ENCODE measurements at places on chromosomes 12 and 14. TPM values are rescaled to one million over a fixed set of nuclear protein-coding genes. Genes with fewer than 3 reads are reported as not detected.

RNF212B gene
- not detected for total RNA-seq

IFNG-AS1 gene
- total RNA-seq: not detected

REP15 gene
- total RNA-seq: 8.3 TPM

TAS2R20 gene
- 1.8 TPM for total RNA-seq

RAPGEF3 gene
- total RNA-seq: 40.9 TPM

KRT73 gene
- not detected for total RNA-seq

DNA sequence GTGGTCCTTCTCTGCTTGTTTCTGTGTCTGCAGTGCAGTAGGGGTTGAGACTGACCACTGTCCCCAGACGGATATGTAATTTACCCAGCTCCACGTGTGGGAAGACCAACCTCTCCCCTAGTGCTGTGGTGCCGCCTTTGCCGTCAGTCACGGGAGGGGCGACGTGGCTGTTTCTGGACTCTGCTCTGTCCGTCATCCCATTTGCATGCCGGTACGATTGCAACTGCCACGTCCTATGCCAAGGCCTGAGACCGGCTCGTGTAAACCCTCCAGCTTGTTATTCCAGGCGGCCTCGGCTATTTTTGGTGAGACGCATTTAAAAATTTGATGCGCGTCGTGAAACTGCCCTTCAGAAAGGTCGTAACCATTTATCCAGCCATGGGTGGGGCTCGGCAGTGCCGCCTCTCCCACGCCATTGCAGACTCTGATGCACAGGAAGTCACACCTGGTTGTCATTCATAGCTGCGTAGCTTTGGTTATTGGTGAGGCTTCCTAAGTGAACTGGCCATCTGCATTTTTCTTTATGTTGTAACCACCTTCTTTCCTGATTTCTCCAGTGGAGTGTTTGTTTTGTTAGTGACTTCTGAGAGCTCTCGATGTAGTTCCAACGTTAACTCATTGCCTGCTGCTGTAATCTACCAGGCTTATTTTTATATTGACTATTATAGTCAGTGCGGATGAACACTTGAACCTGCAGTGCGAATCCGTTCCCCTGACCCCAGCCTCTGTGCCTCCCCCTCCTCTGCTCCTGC, 75.1 kb downstream of the ADGRD1 start:
- no peak for DNase-seq

- no peak for DNase-seq
Measured at GRCh38 chr12:85092814-85093370, 56.7 kb downstream of the LRRIQ1 start.

GRCh38 chr14:32509632-32510187, 180.6 kb downstream of the AKAP6 start:
- DNase-seq: peak; percentile 54

- no peak for DNase-seq
Measured at GRCh38 chr12:125189015-125189414, 123.8 kb downstream of the AACS start.

DNA sequence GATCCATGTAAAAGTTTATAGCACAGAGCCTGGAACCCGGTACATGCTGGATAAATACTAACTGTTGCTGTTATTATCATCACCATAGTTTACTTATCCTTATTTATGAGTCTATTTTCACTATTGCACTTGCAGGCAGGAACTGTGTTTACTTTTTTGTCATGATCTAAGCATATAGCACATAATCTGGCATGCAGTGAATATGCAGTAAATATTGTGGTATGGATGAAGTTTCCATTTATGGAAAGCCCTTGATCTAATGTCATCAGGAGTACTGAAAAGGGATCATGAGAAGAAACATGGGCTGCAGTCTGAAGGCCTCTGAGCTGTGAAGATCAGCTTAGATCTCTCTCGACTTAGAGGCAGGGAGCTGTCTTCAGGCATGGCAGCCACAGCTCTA, 91.6 kb downstream of the KCNK13 start:
- no peak for DNase-seq

GRCh38 chr12:78612190-78612589, 252.4 kb upstream of the SYT1 start:
- no peak for DNase-seq

DNA sequence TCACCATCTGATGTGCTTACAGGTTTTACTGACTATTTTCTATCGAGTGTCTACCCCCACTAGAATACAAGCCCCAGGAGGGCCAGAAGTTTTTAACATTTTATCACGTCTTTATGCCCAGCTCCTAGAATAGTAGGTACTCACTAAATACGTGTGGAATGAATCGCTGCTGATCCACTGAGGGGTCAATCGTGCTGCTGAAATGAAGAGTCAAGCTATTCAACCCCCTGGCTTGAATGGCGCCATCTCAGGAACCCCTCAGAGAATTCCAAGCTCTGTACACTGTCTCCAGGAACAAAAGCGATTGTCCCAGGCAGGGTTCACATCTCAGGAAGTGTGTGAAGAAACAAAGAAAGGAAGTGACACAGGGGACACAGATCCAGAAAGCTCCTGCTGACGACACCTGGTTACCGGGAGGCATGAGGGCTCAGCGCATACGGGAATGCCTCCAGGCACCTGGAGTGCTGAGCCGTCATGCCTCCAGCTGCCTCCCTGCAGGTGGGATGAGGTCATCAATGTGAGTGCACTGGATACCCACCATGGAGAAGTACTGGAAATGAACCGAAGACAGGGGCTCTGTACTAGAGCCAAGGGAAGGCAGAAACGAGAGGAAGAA, 45.6 kb downstream of the PITPNM2 start:
- DNase-seq: no peak

DNA sequence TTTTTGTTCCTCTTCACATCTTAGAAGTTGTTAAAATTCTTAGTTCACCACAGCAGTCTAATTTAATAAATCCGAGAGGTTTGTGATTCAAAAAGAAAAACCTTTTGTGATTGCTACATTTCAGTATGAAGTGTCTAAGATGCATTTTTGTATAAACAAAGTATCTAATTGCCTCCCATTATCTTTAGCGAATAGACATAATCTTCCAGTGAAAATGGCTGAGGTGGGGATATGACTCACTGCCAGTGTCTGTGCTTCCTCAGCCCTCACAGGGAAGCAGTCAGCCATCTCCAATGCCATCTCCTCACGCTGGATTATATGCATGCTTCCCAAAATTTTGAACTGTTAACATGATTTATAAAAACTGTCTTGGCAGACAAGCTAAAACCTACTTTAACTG, 7.6 kb downstream of the GCH1 start:
- no peak for DNase-seq

GRCh38 chr12:101066489-101066888, 143.5 kb downstream of the SLC5A8 start:
- DNase-seq: no peak

DNA sequence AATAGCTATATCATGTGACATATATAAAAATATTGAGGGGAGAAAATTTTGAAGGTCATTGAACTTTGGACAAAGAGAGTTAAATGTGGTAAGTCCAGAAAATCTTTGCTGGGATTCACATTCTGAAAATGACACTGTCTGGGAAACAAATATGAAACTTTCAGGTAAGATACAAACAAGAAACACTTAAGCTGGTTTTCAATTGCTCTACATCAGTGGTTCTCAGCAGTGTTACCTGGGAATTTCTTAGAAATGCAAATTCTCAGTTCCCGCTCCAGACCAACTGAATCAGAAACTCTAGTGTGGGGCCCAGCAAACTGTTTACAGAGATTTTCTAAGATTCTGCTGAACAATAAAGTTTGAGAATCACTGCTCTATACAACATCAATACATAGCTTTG, 3.6 kb upstream of the CDK17 start:
- no peak for DNase-seq

GRCh38 chr14:24273422-24273998, 2.1 kb upstream of the RABGGTA start:
- no peak for DNase-seq

DNA sequence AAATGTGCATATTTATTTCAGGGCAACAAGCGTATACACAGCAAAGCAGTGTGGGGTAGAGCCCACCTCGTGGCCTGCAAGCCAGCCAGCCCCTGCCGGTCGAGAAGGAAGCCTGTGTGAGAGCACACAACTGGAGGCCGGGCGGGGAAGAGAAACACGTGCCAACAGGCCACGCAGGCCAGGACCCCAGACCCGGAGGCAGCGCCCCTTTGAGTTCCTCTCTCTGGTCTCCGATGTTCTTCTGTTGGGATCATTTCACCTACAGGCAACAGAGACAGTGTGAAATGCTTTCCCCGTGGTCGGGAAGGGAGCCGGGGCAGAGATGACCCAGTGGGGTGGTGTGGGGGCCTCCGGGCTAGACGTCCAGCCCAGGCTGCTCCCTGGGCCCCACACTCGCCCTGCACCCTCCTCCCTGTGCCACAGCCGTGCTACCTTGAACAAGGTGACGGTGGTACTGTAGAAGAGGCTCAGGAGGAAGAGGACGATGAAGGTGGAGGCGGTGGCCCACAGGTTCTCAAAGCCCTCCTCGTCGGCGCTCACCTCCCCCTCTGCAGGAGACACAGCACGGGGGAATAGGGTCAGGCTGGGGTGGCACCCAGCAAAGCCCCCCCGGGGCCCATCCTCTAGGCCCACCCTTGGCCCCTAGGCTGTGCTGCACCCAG, 325.5 kb downstream of the TMEM121 start:
- no peak for DNase-seq

DNA sequence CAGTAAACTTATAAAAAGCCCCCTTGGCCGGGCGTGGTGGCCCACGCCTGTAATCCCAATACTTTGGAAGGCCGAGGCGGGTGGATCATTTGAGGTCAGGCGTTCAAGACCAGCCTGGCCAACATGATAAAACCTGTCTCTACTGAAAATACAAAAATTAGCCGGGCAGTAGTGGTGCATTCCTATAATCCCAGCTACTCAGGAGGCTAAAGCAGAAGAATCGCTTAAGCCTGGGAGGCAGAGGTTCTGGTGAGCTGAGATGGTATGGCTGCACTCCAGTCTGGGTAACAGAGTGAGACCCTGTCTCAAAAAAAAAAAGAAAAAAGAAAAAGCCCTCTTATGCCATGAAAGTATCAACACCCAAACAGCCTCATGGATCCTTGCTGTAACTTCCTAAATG, 3.7 kb downstream of the PRMT5 start:
- DNase-seq: no peak

DNA sequence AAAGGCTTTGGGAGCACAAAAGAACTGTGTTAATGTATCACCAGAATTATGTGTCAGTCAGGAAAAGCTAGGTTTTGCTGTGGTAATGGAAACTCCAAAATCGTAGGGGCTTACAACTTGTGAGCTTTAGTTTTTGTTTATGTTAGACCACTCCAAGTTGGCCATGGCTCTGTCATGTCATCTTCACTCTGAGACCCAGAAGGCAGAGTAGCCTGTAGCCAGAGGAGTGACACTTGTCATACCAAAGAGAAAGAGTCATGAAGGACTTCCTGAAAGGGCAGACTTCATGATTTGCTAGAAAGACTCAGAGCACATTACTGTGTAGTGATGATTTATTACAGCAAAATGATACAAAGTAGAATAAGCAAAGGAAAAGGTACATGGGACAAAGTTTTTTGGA, 133.6 kb upstream of the SSTR1 start:
- DNase-seq: no peak

- no peak for DNase-seq
Measured at GRCh38 chr14:33592297-33592696, 358.6 kb downstream of the EGLN3 start.

DNA sequence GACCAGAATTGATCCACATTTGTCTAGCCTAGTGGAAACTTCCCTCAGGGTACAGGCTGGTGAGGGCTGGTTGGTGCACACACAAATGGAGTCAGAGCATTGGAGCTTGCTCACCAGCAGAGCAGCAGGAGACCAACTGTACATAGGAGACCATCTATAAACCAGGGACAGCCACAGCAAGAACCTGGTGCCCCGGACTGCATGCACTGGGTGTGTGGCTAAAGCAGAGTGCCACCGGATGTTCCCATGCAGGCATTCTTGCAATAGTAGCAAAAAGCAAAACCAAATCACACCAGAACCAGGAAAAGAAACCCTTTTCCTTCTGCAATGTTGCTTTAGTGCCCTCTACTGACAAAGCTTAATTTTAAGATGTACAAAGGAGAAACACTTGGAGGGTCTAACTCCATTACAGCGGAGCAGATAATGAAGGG, 136.4 kb downstream of the MDGA2 start:
- DNase-seq: no peak

DNA sequence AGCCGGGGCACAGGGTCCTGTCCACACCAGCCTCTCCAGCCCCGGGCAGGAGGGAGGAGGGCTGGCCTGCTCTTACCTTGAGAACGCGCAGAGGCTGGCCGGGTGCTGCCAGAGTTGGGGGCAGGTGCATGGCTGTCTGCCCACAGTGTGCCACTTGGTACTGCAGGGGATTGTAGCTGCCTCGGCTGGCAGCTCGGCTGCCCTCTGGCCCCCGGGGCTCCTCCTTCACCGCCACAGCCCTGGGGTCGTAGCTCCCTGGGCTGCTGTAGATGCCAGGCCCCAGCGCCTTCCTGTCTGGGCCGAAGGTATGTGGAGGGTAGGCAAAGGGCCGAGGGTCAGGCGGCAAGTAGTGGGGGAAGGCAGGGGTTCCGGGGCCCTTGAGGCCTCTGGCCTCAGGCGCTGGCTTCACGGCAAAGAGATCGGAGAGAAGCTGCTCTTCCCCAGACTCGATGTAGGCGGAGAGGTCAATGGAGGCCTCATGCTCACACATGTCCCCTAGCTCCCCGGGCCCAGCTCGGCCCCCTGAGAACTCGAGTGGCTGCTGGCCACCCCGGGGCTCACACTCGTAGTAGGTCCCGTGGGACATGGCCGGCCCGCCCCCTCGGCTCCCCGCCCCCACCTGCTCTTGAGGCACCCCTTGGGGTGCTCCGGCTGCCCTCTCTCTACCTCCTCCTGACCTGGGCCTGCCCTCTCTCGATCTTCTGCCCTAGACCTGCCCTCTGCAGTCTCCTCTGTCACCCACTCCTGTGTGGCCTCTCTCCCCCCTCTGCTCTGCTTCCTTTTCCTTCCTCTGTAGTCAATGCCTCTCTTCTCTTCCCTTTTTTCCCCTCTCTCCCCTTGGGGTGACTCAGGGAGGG, at the start of gene CEBPE:
Gene CEBPE (minus strand): TSS at position 750 of the 857 bp plus-strand sequence. CDS start 164 bp downstream, at position 586.
- no peak for DNase-seq

GRCh38 chr14:68181519-68182326, 362.1 kb downstream of the RAD51B start:
- DNase-seq: no peak

GRCh38 chr12:67099858-67100257, 169.3 kb upstream of the CAND1 start:
- no peak for DNase-seq

DNA sequence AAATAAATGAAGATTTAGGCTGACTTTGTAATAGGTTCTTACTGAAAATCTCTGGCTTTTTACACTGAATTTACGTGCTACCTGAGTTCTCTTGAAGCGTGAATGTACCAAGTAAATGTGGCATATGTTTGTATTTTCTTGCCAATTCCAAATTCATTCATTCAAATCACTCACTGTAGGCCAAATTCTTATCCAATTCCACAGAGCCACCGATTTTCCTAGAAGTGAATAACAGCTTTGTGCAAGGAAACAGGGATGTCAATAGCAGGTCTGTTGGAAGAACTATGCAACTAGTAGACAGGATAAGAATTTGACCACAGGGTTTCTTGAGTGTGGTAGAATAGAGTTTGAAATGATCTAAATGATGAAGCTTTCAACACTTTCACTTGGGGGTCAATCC, 86.8 kb downstream of the SOX5 start:
- no peak for DNase-seq

All from thoracic aorta (tissue), 2 donors.